NCI-H2081 (cell line): ENCODE measurements at places on chromosomes 6 and 20.
A peak's percentile ranks its signal among the peaks of the same experiment; 100 is the strongest.

GRCh38 chr6:29590218-29590808 lies 5.4 kb downstream of the OR2H2 start:
- DNase-seq: no peak

DNA sequence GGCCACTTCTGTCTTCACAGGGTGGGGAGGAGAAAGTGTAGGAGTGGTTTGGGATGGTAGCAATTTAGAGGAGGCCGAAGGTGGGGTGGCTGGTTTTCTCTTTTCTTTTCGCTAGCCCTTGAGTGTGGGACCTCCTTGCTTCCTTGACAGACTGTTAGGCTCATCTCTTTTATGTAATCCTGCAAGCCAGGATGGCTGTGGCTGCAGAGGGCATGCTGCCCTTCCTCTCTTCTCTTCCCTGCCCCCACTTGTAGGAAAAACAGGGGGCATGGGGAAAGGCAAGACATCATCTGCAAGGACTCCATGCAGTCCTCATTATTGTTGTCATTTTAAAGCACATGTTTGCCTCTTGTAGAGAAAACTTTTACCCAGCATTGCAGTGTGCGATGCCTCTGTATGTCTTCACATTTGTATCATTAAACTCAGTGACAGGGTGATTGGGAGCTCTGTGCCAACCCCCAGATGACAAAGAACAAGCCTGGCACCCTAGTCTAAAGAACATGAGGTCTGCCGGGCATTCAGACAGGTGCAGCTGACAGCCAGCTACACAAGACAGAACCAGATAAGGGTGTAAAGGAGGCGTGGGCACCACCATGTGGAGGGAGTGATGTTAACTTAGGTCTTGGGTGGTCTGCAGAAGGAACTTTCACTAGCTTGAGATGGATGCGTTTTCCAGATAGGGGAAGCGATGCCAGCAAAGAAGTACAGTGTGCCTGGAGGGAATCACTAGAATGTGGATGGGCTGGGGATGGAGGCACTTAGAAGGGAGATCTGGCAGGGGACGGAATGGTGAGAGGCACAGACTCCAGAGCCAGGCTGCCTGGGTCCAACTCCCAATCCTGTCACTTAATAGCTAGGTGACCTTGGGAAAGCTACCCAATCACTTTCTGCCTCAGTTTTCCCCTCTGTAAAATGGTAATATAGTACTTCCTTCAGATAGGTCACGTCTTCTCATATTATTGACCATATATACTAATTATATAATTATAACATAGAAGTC lies 207.6 kb downstream of the TBC1D7 start:
- no peak for DNase-seq

DNA sequence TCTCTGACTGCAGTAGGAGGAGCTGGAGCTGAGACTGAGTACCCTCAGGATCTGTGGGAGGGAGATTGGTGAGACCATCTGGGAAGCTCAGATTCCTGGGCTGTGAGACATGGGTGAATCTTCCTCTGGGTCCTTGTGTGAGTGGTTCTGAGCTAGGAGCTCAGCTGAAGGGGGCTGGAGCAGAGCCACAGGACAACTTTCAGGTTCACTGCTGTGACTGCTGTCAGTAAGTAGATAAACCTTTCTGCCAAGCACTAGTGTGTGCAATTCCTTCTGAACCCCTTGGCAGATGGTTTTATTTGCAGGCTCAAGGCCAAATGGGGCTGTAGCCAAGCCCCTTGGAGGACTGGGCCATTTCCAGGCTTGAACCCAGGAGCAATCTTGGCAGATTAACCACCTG lies 49.6 kb upstream of the SNAP91 start:
- DNase-seq: peak; percentile 17

DNA sequence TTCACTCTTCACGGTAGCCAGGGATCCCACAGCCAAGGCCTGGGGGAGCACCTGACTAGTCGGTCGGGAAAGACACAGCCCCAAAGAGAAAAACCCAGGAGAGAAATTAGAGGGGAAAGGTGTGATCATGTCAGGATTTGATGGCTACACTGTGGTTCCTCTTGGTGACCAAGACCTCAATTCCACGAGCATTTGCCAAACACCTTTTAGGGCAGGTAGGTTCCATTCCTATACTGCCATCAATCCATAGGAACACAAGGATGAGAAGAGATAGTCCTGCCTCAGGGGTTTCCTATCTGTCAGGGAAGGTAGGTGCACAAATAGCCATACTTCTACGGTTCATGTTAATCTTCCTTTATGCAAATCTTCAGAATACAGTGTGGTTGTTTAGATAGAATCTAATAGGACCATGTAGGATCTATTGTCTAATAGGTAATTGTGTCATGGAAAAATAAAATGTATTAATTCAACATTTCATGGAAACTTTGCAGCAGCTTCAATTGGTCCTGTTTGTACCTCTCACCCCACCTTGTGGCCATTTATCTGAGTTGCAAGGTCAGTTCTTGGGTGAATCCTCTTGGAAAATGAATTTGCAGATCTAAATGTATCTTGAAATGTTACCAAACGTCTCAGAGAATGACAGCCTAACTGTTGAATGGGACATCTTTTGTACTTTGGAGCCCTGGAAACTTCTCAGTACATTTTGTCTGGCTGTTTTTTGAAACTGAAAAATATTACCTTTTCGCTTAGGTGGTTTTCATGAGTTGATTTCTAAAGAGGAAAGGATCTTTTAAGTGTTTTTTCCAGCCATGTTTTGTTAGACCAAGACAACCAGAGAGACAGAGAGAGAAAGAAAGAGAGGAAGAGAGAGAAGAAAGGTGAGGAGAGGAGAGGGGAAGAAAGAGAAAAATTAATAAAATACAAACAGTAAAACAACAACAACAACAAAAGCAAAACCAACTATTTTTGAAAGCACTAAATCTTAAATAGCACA lies 33.7 kb upstream of the IYD start:
- peak; percentile 17 for DNase-seq

DNA sequence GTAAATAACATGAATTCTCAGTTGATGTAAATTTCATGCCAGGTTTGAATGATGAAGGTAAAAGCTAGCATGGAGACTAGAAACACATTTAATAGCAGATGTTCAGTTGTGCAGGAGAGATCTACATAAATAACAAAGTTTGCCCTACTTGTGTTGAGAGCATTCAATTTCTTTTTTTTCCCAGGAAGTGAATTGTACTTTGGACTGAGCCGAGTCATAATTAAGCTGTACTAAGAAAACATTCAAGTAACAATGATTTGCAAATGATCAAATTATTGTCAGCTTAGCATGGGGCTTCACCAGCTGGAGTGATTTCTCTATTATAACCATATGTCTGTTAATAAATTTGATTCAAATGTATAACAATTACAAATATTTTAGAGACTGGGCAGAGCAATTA lies 893.5 kb upstream of the MAP3K7 start:
- peak; percentile 37 for DNase-seq

DNA sequence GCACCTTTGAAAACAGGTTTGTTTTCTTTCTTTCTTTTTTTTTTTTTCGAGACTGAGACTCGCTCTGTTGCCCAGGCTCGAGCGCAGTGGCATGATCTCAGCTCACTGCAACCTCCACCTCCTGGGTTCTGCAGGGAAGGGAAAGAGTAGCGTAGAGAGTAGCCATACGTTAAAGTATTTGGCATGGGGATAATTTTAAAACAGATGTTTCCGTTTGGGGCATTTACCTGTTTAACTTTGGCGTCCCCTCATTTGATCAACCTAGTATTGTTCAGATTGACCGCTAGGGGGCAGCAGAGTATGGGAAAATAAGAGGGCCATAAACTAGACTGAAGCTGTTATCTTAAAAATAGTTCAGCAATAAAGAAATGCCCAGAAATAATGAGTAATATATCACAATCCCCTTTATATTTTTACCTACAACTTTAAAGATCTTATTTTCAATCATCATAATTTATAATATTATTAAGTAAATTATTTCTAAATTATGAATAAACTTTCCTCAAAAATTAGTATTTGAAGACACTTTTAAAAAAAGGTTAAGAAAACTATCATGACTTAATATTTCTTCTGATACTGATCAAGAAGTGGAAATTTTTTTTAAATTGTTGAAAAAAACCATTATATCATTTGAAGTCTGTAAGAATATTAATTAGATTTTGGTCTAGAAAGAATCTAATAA lies 7.6 kb upstream of the TAAR9 start:
- peak; percentile 69 for DNase-seq

DNA sequence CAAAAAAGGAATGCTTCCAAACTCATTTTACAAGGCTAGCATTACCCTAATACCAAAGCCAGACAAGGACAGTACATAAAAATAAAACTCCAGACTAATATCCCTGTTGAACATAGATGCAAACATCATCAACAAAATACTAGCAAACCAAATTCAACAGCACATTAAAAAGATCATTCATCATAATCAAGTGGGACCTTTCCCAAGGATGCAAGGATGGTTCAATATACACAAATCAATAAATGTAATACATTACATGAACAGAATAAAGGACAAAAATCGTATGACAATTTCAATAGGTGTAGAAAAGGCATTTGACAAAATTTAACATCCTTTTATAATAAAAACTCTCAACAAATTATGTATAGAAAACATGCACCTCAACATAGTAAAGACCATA lies 66.6 kb upstream of the CNR1 start:
- no peak for DNase-seq

DNA sequence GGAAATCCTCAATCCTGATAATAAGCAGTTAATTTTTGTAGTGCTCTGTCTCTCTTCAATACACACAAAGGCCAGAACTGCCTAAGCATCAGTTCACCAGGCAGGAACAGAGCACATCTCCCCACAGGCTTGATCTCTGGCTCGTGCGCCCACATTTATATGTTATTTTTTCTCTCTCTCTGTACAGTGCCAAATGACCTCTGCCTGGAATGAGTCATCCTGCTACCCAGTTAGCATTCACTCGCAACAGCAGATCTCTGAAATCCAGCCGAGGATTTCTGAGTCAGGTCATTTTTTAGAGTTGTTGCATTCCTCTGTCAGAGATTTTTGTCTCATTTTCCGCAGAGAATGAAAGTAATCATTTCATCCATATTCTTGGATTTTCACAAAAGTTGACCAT lies 107.1 kb downstream of the COL12A1 start:
- DNase-seq: no peak

DNA sequence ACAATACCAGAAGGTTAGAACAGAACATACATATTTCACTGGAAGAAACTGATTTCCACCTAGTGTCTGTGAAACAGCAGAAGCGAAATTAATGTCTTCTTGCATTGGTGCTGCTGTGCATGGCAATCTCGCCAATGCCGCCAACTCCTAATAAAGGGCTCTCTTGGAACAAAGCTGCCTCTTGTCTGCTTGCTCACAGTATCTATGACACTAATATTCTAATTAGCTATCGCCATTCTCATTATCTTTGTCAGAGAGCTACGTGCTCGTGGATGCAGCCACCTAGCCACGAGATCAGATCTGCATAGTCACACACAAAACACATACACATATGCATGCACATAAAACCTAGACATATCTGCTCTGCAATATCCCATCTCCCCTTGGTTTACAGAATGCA lies 145.9 kb upstream of the OLIG3 start:
- DNase-seq: no peak

- DNase-seq: no peak
These were observed 7.7 kb downstream of the TNFRSF21 start for GRCh38 chr6:47302043-47302442.

- no peak for DNase-seq
These were observed 31.0 kb downstream of the IRF4 start for GRCh38 chr6:422433-423054.

DNA sequence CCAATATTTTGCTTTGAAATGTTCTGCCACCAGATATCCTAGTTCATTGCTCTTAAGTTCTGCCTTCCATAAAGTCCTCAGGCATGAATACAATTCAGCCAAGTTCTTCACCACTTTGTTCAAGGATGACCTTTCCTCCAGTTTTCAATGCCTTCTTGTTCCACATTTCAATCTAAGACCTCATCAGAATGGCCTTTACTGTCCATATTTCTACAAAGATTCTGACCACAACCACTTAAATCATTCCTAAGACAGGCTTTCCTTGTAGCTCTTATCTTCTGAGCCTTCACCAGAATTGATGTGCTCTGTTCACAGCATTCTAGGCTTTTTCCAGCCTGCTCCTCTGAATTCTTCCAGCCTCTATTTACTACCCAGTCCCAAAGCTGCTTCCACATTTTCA lies 319.0 kb downstream of the HACE1 start:
- no peak for DNase-seq

- DNase-seq: no peak
These were observed 890.6 kb downstream of the KIF16B start for GRCh38 chr20:15682690-15683089.

GRCh38 chr6:122779667-122780066 lies at the start of gene FABP7:
TSS of gene FABP7 (plus strand) at chr6:122779716. CDS start at chr6:122779795, 79 bp downstream.
- DNase-seq: no peak

DNA sequence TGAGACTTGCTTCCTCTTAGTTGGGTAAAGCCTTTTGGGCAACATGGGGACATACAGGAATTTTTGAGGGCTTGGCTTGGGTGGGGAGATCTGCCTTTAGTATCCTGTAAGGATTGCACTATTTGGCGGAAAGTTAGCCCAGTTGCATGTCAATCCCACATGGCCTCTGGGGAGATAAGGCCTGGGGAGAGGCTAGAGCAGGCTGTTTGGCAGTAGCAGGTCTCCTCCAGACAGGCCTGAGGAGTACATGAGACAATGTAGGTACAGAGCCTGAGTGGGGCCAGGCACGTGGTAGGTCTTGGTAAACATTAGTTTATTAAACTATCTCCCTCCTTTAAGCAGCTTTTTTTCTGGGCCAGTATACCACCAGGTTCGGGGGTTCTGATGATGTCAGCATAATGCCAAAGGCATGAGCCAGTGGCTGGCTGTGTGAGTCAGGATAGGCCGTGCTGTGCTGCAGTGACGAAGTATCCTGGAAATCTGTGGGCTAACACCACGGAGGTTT lies 147.9 kb downstream of the VEGFA start:
- no peak for DNase-seq

DNA sequence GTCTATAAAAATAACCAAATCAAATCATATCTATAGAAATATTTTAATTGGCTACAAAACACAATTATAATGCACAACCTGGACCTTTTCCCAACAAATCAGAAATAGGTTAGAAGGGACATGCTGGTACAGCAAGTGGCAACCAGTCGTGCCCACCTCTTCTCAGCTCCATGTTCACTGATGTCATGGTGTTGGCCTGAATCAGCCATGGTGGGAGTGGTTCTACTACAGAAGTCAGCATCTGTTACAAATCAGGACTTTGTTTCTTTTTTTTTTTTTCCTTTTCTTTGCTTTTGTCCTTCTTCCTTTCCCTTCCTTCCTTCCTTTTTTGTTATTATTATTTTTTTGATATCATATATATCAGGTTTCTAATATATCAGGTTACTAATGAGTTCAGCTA lies 91.2 kb downstream of the RALGAPA2 start:
- DNase-seq: no peak

DNA sequence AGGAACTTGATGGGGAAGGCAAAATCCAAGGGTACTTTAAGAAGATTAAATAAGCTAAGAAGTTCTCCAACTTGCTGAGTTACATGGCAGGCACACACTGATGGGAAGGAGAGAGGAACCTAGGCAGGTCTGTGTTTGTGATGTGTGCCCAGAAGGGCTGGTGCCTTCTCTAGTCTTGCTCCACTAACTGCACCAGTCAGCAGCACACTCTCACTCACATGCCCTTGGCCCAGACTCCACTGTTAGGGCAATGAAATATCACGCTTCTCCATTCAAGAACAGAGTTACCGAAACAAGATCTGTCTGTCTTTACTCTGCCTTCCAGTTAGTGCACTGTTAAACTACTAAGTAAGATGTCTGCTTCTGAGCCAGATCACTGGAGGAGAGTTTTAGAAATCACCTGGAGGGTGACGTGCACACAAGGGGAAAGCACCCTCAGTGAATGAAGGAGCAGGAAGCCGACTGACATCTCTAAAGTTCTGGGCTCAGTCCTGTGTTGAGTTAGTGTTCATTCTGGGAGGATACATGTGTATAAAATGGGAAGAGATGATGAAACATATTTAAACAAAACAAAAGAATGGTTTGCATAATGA lies 251.1 kb downstream of the FOXC1 start:
- no peak for DNase-seq

GRCh38 chr20:33685328-33686099 lies 671 bp downstream of the E2F1 start:
- DNase-seq: peak; percentile 75
